ENCODE measurements at places on chromosomes 6 and 20. TPM values are rescaled to one million over a fixed set of nuclear protein-coding genes. Genes with fewer than 3 reads are reported as not detected.

Gene SDC4
- 98.4 TPM for total RNA-seq

Gene RBPJL
- not detected for total RNA-seq

Gene TRIM10
- total RNA-seq = not detected

Gene MUC21
- not detected for total RNA-seq

Gene NRSN1
- total RNA-seq = not detected

Gene HDGFL1
- not detected for total RNA-seq

Gene GNAS
- 451 TPM for total RNA-seq

Gene TSPO2
- not detected for total RNA-seq

Gene MAFB
- under 0.01 TPM for total RNA-seq

Gene BTN3A1
- 26.3 TPM for total RNA-seq

Gene ADGB
- total RNA-seq = not detected

Gene SLC12A5
- 0.28 TPM for total RNA-seq

Gene TJAP1
- total RNA-seq = 9.3 TPM

Gene LRFN2
- total RNA-seq = not detected

Gene TBCC
- total RNA-seq = 32.3 TPM

Gene ADGRF5
- 0.14 TPM for total RNA-seq

Gene C6orf52
- not detected for total RNA-seq

Gene CEP57L1
- 18.6 TPM for total RNA-seq

Gene LY86
- not detected for total RNA-seq

Gene GRIK2
- 3.5 TPM for total RNA-seq

Gene NELFE
- total RNA-seq = 111 TPM

Gene WFDC12
- total RNA-seq = not detected

Gene RAB44
- under 0.01 TPM for total RNA-seq

Gene FLRT3
- 8.7 TPM for total RNA-seq

Gene CCN5
- 5.0 TPM for total RNA-seq
